ENCODE measurements at places on chromosomes 5 and 9. TPM values are rescaled to one million over a fixed set of nuclear protein-coding genes. Genes with fewer than 3 reads are reported as not detected.

The KCNT1 gene
- total RNA-seq: not detected

The KIF24 gene
- total RNA-seq: 0.63 TPM

The FIBCD1 gene
- total RNA-seq: 9.3 TPM

The CMBL gene
- total RNA-seq: 23.1 TPM

The CEL gene
- 0.32 TPM for total RNA-seq

The GPR150 gene
- 0.32 TPM for total RNA-seq

The AUH gene
- total RNA-seq: 39.1 TPM

The NR6A1 gene
- 0.26 TPM for total RNA-seq

The IL7R gene
- total RNA-seq: 0.79 TPM

The GEMIN5 gene
- 9.8 TPM for total RNA-seq
